ENCODE measurements at places on chromosomes 2 and 18.

GRCh38 chr2:103293067-103293741 lies 531.4 kb downstream of the TMEM182 start:
- DNase-seq: no peak

- DNase-seq: no peak
These were observed 20.4 kb downstream of the C18orf54 start for GRCh38 chr18:54378057-54378456.

DNA sequence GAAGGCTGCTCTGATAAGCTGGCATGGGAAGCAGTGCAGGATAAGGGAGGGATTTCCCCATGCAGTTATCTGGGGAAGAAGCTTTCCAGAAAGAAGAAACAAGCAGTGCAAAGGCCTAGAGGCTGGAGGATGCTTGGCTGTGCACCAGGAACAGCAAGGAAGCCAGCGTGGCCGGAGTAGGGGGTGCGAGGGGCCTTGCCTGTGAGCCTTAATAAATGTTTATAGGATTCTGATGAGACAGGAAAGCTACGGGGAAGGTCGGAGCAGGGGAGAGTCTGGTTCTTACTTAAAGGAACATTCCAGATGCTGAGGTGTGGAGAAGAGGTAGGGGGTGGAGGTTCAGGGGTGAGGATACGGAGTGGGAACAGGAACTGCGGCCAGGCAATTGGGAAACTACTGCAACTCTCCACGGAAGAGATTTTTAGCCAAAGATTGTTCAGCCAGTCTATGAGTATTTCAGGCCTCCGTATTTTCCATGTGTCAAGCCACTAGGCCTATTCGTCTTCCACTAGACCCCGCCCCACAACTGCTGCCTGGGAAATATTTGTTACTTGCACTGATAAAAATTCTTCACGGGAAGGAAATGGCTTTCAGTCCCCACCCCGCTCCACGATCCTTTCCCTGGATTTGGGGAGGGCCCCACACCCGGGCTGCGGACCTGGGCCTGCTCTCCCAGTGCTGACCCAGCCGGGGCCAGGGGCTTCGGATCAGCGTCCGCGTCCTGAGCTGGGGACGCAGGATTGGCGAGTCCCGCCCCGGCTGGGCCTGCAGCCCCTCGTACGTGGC lies 516 bp downstream of the EIF2AK2 start:
- DNase-seq: no peak

- DNase-seq: no peak
These were observed 126.6 kb upstream of the PPP1CB start for GRCh38 chr2:28624793-28625701.

DNA sequence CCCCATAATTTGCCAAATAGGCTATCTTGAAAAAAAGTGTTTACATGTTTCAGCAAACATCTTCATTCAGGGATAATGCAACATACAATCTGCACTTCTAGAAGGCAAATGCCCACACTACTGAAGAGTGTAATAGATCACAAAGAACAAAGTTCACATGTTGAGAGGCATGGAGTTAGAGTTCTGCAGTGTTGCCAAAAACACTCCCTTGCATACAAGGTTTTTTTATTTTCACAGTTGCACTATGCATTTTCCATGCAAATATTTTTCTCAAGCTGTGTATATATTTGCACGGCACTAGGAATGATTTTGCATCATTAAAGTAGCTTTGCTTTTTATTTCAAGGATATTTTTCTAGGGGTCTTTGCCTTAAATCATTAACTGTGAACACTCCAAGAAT lies 409.9 kb downstream of the THSD7B start:
- no peak for DNase-seq

DNA sequence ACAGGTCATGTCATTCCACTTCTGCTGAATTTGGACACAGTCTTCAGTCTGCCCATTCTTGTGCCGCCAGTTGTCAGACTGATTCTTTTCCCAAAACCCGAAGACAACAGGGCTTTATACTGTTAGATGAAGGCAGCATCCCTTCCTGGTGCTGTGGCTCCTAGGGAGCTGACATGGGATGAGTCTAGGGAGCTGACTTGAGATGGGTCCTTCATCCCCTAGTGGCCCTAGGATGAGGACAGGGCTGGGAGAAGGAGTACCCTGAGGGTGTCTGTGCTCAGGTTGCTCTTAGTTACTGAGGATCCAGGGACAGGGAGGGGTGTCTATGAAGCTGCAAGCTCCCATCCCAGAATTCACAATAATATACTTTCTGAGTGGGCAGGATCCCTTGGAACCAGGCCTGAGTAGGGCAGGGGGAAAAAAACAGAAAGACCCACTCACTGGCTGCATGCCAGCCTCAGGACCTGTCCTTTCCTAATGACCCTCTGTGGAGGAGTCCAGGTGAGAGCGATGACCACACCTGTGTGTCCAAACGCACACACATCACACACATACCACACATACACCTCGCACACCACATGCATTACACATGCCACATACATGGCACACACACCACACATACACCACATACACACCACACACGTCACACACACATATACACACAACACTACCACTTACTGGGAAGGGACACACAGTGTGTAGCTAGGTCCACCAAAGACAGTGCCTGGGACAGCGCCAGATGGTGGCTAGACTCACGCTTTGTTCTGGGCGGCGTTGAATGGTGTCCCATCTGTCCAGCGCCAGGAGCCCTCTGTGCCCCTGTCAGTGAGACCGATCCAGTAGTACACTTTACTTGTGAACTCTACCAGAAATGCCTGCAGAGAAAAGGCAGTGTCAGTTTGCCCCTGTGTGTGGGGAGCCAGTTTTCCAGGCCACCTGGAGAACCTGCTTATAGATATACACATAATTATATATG lies 11.1 kb downstream of the CLEC4F start:
- DNase-seq: no peak

DNA sequence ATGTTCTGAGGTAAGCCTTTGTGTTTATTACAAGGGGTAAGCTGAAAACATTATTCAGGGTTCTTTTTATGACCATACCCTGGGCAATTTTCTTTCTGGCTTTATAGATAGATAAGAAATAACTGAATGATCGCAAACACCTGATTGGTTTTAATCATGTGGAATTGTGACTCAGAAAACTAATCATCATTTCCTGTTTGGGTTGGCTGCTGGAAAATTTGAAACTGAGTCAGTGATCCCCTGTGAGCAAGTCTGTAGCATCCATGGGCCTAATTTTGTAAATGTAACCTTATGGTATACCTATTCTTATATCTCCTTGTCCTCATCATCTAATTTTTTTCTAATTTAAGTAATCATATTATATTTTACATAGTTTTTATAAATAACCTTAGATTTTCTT lies 34.3 kb downstream of the CCDC68 start:
- no peak for DNase-seq

GRCh38 chr2:109525836-109526235 lies 87.9 kb downstream of the SEPTIN10 start:
- no peak for DNase-seq

- DNase-seq: no peak
These were observed 36.5 kb downstream of the GALNT14 start for GRCh38 chr2:31101701-31102100.

- DNase-seq: no peak
These were observed 43.6 kb downstream of the ADD2 start for GRCh38 chr2:70724366-70724765.

- DNase-seq: no peak
These were observed 65.1 kb upstream of the THOC1 start for GRCh38 chr18:332721-333510.

DNA sequence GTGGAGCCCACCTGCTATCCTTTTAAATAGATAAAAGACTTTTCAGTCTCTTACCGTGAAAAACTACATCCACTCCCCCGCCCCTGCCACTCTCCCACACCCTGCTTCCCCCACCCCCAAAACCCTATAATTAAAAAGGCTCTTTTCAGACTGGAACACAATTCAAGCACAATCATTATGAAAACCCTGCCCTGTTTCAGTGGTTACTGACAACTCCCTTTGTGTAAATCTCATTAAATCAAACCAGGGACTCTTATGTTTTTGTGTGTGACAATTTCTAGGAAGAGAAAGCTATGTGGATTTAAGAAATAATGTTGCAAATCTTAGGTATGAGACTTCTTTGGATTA lies 21.0 kb upstream of the ZNF532 start:
- no peak for DNase-seq

- DNase-seq: no peak
These were observed 7.1 kb downstream of the SH3BP4 start for GRCh38 chr2:234958746-234959395.

DNA sequence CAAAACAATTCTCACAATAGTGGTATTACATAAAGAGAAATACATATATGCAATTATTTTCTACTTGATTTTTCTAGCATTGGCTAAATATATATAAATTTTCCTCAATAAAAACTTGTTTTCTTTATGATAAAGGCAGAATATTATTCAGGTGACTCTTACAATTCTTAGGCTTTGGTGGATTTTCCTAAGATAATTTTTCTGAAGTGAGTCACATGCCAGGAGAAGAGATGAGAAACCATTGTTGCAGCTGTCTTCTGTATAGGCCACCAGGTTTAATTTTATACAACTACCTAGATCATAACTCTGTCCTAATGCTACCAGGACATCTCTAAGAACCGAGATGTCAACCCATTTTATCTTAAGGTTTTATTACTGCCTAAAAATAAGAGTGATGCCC lies 552.4 kb upstream of the CDH2 start:
- DNase-seq: no peak

DNA sequence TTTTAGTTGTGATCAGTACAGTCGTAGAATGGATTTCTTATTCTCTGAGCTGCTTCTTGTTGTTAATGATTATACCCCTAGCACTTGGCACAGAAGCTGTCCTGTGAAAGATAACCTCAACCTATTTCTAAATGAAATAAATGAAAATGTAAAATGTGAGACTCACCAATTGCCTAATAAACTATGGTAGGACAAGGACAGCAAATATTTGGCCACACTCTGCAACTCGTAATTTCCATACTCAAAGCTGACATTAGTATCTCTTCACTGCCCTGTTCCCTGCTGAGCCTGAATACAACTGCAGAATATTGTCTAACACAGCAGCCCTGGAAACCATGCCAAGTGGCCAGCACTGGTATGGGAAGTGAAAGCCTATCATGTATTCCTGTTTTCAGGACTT lies 34.5 kb downstream of the TMEM182 start:
- DNase-seq: no peak

DNA sequence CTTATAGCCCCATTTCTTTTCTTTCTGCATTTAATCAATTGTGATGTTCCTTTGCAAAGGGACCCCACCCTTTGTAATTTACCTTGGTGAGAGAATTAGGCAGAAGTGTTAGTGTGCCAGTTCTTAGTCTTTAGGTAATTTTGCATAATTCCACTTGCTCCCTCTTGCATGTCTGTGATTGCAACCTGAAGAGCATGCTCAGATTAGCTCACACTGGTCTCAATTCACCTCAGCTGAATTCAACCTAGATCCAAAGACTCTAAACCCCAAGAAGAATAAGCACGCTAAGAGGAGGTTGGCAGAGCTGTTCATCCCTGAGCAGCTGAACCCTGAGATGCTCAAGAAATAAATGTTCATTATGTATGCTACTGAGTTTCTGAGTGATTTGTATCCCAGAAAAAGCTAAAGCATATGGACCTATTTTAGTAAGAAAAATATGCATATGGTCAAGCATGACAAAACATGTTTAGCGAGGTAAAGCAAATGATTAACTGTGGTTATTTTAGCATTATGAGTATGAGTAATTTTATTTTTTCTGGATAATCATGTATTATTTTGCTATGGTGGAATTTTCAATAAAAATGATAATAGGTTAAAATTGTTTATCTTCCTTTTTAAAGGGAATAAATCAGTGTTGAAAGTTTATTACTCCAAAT lies 299.2 kb upstream of the ZSWIM2 start:
- no peak for DNase-seq

- DNase-seq: no peak
These were observed 423.2 kb upstream of the NRP2 start for GRCh38 chr2:205259121-205259520.

DNA sequence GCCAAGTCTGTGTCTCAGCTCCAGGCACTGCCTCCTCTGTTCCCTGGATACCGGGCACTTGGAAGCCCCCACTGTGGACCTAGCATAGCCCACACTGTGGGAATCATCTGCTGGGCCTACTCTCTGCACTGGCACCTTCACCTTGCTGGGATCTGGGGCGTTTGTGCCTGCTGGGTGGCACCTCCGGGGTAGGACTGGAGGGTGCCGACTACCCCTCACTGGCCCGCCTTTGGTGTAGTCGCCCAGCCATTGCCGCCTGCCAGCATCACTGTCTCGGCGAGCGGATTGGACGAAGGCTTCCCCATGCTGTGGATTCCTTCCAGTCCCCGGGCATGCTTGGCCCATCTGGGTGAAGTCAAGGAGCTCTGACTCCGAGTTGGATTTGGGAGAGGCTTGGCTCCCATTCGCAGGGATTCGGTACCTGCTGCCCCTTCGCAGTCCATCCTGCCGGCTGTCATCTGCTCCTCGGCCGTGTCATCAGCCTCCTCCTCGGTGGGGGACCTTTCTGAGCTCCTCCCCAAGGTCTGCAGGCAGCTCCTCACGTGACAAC lies 180.6 kb upstream of the HDAC4 start:
- DNase-seq: no peak

DNA sequence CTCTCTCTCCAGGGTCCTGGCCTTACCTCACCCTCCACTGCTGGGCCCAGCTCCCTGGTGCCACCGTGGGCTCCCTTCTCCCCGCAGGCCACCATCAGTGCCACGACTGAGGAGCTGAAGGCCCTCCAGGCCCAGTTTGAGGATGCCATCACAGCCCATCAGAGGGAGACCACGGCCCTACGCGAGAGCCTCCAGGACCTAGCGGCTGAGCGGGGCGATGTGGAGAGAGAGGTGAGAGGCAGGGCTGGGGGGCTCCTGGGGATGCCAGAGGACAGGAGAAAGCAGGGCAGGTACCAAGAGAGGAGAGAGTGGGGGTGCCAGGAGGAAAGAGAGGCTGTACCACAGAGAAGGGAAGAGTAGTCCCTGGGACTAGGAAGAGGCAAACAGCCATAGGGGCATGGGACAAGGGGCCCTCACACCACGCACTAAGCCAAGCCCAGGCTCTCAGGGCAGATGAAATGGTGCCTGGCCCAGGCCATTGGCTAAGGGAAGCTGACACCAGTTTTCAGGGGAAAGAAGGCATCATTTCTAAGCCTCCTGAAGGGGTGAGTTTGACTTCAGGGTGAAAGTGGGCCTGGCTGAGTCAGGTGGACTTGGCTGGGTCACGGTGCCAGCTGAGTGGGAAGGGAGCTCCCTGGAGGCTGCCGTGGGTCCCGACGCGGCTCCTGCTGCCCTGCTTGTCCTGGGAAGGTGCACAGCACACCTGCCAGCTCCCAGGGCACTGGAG lies 39.0 kb upstream of the SNED1 start:
- no peak for DNase-seq

- no peak for DNase-seq
These were observed 742.3 kb upstream of the CELF4 start for GRCh38 chr18:38307914-38308313.

- DNase-seq: no peak
These were observed 28.5 kb upstream of the MCFD2 start for GRCh38 chr2:46943881-46944798.

- no peak for DNase-seq
These were observed 62.6 kb downstream of the CERKL start for GRCh38 chr2:181594322-181594721.

- no peak for DNase-seq
These were observed 26.4 kb downstream of the CAPN13 start for GRCh38 chr2:30780776-30781330.

All from thoracic aorta (tissue), 2 donors.